GM13976 (cell line): ENCODE measurements at places on chromosomes 16 and 17.
A peak's percentile ranks its signal among the peaks of the same experiment; 100 is the strongest.

- no peak for DNase-seq
Measured at GRCh38 chr17:17535957-17536356, 39.8 kb upstream of the RASD1 start.

DNA sequence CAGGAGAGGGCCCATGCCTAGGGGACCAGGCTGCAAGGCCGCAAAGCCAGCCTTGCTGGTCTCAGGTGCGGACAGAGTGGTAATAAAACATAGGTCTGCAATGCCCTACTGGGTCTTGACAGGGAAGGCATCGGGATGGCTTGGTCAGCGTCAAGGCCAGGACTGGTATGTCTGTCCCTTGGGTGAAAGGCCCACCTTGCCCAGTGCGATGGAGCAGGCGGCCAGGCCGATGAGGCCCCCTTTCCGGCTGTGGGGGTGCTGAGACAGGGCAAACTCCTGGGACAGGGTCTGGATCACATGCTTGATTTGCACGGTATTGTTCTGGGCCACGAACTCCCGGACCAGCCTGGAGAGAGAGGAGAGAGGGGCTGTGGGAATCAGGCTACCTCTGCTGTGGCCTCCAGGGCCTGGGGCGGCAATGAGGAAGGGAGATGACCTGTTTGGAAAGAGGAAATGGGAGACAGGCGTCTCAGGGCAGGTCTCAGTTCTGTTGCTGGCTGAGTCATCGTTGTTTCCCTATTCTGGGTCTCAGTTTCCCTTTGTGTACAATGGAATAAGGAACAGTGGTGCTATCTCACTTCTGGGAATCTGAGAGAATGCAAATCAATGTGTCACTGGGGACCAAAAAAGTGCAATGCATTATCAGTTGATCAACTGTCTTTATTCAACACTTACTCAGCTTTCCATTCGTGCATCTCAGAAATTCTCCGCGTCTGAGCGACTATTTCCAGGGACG lies 14.8 kb downstream of the VAC14 start:
- no peak for DNase-seq

GRCh38 chr16:27503662-27504061 lies 46.1 kb downstream of the GTF3C1 start:
- DNase-seq = no peak

DNA sequence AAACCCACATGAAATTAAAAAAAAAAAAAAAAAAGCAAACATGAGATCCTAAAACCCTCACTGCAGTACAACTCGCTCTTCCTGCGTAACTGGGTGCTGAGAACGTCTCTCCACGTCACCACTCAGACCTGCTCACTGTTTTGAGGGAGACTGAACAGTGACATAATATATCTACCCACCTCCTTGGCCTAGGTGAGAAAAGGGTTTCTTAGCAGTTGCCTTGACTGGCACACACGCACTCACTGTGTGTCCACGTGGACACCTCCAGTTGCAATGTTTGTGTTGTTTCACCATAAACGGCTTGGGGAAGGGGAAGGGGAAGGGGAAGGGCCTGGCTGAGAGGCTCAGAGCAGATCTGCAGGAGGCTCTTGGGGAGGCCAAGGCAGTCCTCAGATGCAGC lies 32.0 kb downstream of the FANCA start:
- no peak for DNase-seq

- DNase-seq = no peak
Measured at GRCh38 chr16:68884861-68885720, 41.8 kb downstream of the TANGO6 start.

DNA sequence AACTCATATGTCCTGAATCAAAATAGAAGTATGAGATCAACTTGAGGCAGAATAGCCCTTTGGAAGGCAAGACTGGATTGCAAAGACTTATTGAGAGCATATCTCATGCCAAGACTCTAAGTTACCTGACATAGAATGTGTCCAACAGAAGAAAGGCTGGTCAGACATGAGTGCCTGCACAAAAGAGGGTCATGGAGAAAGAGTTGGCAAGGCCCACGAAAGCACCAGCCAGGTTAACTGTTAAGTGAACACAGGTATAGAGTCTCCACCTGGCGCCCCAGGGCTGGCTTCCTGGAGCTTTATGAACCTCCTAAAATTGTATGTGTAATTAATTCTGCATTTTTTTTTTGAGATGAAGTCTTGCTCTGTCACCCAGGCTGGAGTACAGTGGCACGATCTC lies 71.0 kb downstream of the CMC2 start:
- DNase-seq = no peak

GRCh38 chr16:79810449-79811189 lies 210.1 kb upstream of the MAF start:
- no peak for DNase-seq

DNA sequence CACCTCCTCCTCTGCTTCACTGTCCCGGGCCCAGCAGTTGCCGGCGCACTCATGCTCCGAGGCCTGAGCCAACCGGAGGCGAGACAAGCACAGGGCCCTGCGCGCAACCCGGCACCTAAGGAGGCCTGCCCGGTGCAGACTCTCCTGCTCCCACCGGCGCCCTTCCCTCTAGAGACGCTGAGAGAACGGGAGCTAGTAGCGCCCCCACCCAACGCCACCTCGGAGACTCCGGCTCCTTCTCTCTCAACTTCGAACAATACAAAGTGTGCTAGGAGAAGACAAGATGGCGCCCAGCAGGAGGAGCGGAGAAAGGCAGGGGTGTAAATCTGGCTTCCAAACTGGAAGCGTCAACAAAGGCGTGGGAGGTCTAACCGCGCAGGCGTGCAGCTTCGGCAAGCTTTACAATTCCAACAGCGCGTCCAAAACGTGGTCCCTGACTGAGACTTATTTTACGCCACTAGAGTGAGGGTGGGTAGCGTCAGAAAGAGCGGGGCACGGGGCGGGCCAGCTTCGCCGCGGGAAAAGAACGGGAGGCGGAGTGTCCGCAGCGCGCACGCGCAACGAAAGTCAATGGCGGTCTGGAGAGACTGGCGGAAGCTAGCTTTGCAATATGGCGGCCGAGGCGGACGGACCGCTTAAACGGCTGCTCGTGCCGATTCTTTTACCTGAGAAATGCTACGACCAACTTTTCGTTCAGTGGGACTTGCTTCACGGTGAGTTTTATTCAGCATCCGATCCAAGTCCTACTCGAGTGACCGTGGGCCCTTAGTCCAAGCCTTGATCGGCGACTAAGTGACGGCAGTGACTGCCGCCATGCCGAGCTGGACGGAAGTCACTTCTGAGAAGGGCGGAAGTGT lies at the start of gene MPDU1:
Gene MPDU1 (plus strand): TSS at position 600 of the 857 bp plus-strand sequence. CDS start 11 bp downstream, at position 611.
- DNase-seq = peak; percentile 94

- peak; percentile 89 for DNase-seq
Measured at GRCh38 chr17:17724307-17725010, 43.2 kb downstream of the RAI1 start.

DNA sequence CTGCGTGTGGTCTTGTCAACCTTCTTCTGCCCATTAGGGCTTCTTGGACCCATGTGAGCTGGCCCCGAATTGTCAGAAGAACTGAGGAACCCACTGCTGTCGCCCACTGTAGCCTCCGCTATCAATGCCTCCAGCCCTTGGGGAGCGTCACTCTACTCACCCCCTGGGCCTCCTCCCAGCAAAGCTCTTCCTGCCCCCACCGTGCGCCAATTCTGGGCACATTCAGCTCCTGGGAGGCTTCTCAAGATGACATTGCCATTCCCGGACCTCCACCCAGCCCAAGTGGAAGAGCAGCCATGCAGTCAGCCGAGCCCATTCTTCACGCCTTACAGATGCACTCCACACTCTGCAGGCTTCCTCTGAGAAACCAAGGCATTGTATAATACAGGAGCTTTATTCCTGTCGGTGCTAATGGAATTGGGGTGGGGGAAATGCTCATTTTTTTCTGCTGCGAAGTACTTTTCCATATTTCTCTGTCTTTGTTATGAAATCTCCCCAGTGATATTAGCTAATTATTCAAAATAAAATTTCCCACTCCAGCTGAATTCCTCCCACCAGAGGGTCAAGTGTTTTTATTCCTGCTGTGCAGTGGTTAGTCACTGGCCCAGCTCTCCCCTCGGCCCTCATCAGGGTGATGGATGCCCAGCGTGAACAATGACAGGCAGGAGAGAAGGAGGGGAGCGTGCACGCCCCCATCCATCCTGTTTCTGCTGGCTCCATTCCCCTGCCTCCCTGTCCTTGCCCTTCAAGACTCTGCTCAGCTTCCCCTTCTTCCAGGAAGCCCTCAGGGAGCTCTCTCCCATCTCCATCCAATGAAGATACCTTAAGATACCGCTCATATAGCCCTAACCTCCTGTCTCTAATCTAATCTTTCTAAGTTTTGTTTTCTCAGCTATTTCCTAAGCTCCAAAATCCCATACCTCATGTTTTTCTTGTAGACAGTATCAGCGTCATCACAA lies 87.7 kb downstream of the C16orf95 start:
- DNase-seq = no peak

DNA sequence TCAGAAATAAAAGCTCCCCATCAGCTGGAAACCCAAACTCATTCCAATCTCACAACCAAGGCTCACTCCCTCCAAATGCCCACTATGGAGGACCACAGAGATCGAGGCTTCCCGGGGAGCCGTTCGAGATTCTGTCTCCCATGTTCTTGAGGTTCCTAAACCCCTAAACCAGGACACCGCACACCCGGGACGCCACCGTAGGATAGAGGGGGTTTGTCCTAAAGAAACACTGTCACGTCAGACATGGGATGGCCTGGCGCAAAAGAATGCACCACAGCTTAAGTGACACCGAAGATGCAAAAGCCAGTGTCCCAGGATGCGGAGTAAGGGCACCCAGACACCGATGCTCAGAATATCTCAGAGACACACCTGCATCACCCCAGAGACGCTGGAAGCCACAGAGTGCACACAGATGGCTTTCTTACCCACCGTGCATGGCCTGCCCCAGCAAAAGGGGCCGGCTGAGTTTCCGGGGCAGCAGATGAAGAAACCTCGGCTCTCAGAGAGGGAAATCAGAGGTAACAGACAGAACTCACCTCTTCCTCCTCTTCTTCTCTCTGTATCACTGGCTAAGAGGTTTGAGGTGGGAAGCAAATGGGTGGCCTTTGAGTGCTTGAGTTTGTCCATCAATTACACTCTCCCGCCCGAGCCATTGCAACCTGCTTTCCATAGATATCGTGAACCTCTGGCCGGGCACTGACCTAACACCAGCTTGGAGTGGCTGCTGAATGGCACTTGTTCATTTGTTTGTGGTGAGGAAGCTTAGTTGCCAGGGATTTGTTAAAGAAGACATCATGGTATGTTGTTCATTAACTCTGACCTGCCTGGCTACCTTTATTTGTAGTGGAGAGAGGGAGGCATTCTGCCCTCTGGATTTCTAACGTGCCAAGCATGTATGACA lies 65.1 kb upstream of the TNRC6C start:
- no peak for DNase-seq

GRCh38 chr17:77382356-77382911 lies 241.7 kb downstream of the SEC14L1 start:
- DNase-seq = no peak
